Right atrium auricular region (tissue), 2 donors: ENCODE measurements at places on chromosomes 4 and X. TPM values are rescaled to one million over a fixed set of nuclear protein-coding genes. Genes with fewer than 3 reads are reported as not detected.

Gene IQSEC2
- total RNA-seq: 10.7 TPM

Gene ASB9
- total RNA-seq: 1.1 TPM

GRCh38 chr4:145103496-145103895 is 5.4 kb downstream of the ABCE1 start:
- DNase-seq: no peak

Gene G3BP2
- total RNA-seq: 65.4 TPM

DNA sequence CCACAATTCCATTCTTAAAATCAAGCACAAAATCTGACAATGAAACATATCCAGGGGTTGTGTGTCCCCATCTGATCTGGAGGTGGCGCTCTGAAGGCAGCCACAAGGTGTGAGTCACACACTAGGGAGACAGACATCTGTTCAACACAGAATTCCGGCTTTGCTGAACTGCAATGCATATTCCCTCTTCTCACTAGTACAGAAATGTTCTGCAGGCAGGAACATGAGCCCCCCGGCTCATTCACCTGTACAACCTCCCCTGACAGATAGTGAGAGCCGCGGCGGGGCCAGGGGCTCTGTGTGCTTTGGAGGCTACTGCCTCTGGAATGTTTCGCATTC is 41.9 kb downstream of the WDR1 start:
- no peak for DNase-seq

DNA sequence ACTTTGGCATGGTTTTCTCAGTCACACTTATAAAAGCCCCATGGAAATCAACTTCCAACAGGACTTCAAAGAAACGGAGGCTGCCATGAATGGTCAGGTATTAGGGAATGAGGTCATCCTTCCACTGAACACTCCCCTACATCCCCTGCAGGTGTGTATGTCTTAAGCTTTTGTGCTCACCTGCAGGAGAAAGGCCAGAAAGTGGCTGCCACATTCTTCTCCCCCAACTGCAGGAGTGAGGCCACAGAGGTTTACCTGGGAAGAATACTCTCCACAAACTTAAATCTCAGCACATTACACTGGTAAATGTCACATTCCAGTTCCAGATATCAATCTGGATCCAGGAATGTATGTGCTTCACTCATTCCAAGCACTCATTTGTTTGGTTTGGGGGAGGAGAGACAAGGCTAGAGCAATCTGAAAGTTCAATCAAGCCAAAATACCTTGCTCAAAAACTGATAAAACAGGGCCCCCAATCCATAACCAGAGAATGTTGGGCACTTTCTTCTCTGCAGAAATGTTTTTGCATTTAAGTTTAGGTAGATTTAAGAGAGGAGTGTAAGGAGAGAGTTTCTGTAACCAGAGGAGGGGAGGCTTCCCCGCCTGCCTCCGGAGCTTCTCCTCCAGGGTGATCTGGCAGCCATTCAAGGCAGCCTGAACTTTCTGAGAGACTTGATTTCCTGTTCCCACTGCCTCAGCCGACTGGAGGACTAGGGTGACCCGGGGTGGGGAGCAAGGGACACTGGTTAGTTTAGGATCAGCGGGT is 15.4 kb downstream of the FAM9C start:
- DNase-seq: no peak

GRCh38 chr4:113899271-113900070 is 80.0 kb downstream of the ARSJ start:
- no peak for DNase-seq
